ENCODE measurements at places on chromosomes 11 and 22.

GRCh38 chr11:41145420-41145819 is 314.0 kb downstream of the LRRC4C start:
- no peak for DNase-seq

GRCh38 chr22:17785185-17786184 is 11.2 kb upstream of the BID start:
- peak; percentile 66 for DNase-seq

GRCh38 chr11:63931045-63931444 is 7.8 kb upstream of the NAA40 start:
- DNase-seq: no peak

GRCh38 chr22:36183446-36183845 is 18.2 kb downstream of the APOL4 start:
- no peak for DNase-seq

GRCh38 chr11:1217151-1217550 is 5.7 kb upstream of the MUC5B start:
- DNase-seq: no peak

- no peak for DNase-seq
Observed at GRCh38 chr22:35510481-35510934, 30.1 kb upstream of the RASD2 start.

DNA sequence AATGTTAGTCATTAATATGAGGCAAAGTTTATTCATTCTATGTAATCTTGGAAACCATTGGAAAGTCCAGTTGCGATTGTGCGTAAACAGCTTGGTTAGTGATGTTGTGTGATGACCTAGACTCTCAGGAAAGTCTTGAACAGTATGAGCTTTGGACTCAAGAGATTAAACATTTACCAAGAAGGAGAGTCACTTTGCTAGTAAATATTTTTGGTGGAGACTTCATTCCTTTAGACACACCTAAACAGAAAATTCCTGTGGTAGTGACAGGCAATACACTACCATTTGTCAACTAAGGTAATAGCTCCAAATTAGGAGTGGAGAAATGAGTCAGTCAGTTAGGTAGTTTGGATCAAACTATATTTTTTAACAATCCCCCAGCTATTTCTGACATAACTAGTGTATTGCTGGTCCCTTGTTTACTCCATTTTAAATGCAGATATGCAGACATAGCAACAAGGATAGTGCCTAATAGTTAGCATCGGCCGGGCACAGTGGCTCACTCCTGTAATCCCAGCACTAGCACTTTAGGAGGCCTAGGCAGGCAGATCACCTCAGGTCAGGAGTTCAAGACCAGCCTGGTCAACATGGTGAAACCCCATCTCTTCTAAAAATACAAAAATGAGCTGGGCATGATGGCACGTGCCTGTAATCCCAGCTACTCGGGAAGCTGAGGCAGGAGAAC is 89.3 kb downstream of the ARHGAP42 start:
- DNase-seq: no peak

DNA sequence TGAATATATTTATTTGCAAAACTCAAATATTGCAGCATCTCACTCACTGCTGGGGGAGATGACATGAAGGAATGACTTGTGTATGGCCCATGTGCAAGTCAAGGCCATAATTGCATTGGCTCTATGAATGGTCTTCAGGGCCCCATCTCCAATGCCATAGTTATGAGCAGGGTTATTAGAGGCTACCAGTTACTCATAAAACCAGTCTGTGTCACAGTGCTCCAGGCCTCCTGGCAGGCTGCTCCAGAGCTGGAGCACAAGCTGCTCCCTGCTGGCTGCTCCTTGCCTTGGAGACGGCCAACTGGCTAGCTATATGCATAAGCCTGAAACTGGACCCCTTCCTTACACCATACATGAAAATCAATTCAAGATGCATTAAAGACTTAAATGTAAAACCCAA is 145.7 kb downstream of the TRPC6 start:
- DNase-seq: no peak

DNA sequence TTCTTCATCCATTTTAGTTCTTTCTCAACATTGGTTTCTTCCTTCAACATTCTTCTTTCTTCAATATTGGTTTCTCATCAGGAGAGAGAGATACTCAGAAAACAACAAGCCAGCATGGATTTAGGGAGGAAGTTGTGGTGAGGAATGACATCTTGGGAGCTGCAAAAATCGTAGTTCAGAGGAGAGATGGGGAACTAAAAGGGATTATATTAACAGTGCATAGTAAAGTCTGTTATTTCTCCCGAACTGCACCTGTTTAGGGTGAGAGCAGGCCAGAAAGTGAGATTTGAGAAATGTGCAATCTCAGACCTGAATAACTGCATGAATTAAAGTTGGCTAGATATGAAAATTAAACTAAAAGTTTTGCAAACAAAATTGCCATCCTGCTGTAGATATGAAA is 94.5 kb downstream of the CASP12 start:
- no peak for DNase-seq

DNA sequence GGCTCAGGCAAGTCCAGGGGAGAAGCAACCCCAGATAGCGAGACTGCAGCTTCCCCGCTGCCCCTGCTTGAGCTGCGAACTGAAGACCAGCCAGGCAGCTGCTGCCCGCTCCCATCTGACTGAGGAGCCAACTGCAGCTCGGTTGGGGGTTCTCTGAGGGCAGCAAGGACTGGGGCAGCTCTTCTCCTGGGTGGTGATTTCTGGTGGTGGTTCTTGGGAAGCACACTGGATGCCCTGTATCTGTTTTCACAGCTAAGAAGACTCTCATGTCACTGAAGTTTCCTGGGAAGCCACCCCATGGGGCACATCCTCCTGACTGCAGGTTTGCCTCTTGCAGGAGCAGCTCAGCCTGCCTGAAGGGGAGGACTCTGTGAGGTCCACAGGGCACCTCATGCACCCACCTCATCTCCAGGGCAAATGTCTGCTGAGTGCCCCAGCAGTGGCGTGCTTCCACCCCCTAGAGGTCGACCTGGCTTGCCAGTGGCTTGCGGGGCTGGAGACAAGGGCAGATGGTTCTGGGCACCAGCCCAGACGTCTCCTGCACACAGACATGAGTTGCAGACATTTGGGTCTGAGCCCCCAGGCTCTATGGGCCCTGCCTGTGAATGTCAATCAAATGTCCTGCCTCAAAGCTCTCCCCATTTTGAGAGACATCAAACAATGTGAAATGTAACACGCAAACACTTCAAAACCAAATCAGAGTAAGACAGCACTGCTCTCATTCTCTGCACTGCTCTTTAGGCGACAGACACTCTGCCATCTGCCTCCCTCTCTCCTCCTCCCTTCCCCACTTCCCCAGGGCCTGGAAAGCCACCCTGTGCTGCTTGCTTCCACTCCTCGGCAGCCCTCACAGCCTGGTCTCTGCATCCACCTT is 800.9 kb downstream of the BRD1 start:
- no peak for DNase-seq

DNA sequence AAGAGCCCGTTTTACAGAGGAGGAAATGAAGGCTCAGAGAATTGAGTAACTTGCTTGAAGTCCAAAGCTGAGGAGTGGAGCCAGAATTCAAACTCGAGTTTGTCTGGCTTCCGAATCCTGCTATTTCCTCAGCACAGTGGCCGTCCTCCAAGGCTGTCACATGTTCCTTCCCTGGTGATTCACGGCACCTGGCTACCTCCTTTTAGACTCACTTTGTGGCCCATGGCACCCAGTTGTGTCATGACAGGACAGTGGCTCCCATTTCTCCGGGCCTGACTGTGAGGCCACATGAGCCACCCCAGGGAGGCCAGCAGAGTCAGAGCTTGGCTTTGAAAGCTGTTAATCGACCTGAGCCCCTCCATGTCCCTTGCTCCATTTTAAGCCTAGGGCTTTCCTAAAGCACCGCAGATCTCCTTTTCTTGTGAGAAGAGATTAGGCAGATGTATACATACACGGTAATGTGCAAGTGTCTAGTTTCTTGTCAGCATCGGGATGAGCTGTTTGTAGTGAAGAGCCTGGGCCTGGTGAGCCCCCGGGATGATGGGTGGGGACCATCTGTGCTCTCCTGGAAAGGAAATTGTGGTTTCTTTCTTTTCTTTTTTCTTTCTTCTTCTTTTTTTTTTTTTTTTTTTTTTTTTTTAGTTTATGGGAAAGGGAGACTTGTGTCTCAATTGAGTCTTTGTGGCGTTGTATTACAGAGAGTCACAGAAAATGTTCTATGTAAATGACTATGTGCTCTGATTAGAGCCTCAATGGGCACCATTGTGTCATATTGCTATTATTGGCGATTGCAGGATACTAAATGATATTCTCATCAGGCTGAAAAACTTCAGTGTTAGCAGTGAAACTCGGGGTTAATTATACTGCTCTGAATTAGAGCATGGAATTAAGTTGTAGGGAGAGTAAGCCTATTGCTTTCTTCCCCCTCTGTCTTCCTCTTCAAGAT is 54.8 kb downstream of the PTPRJ start:
- DNase-seq: no peak

Measured in CD4-positive, alpha-beta T cell treated with Interleukin-15 for 1 hour (primary cell).